ENCODE measurements at places on chromosomes 1 and 21. TPM values are rescaled to one million over a fixed set of nuclear protein-coding genes. Genes with fewer than 3 reads are reported as not detected.

MEGF6 gene
- 10.3 TPM for total RNA-seq

TTC24 gene
- not detected for total RNA-seq

ANKRD34A gene
- total RNA-seq, result 0.23 TPM

ABCA4 gene
- 0.10 TPM for total RNA-seq

GPR3 gene
- total RNA-seq, result 1.9 TPM

BCAN gene
- total RNA-seq, result not detected

AADACL4 gene
- not detected for total RNA-seq

Data from A549 treated with DMSO at 1 μM for 4 hours (cell line).